Activated CD4-positive, alpha-beta memory T cell treated with anti-CD3 and anti-CD28 coated beads for 36 hours (primary cell): ENCODE measurements at places on chromosomes 13 and 19.
A peak's percentile ranks its signal among the peaks of the same experiment; 100 is the strongest.

DNA sequence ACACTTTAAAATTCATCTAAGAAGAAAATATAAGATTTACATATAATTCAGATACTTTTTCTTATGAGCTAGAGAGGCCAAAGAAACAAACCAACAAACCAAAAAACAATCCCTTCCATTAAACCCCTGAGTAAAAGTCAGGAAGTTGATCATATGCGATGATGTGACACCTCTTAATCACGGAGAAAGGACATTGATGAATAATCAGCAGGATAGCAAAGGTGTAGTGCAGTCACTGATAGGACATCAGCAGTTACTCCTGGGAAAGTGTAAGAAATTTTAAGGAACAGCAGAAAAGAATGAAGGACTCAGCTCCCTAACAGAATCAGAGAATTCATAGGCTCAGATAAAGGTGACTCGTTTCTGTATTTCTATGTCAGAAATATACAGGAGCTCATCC, 202.4 kb upstream of the EDNRB start:
- no peak for DNase-seq

GRCh38 chr13:59276436-59276835, 887.3 kb downstream of the DIAPH3 start:
- no peak for DNase-seq

DNA sequence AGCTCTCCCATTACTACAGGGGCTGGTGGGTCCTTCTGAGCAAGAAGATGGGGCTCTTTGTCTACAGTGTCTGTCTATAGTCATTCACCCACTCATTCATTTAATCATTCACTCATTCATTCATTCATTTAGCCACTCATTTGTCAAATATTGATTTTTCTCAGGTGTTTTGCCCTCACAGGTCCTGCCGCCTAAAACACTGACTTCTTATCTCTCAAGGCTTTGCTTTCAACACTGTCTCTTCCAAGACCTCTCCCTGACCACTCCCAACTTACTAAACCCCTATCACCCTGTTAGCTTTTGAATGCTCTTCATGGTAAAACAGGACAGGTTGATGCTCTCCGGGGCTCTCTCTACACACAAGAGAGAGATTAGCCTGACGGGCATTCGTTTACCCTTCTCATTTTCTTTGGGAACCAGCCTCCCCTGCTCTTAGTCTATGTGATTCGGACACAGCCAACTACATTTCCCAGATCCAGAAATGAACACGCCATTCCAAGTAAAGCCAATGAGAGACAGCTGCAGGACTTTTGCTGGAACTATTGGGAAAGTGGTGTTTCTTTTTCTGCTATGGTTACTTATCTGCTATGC, 22.7 kb downstream of the FAM187B start:
- DNase-seq = no peak

- no peak for DNase-seq
Measured at GRCh38 chr13:59203855-59204254, 959.9 kb downstream of the DIAPH3 start.

DNA sequence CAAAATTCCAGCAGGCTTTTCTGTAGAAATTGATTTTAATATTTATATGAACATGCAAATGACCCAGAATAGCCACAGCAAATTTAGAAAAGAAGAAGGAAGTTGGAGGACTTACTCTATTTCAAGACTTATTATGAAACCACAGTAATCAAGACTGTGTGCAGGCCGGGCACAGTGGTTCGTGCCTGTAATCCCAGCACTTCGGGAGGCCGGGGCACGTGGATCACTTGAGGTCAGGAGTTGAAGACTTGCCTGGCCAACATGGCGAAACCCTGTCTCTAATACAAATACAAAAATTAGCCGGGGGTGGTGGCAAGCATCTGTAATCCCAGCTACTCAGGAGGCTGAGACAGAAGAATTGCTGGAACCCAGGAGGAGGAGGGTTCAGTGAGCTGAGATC, 6.0 kb upstream of the FFAR2 start:
- no peak for DNase-seq

GRCh38 chr13:40597735-40598365, 68.6 kb downstream of the FOXO1 start:
- peak; percentile 24 for DNase-seq

GRCh38 chr19:7864690-7865074, 9.5 kb downstream of the PRR36 start:
- no peak for DNase-seq

DNA sequence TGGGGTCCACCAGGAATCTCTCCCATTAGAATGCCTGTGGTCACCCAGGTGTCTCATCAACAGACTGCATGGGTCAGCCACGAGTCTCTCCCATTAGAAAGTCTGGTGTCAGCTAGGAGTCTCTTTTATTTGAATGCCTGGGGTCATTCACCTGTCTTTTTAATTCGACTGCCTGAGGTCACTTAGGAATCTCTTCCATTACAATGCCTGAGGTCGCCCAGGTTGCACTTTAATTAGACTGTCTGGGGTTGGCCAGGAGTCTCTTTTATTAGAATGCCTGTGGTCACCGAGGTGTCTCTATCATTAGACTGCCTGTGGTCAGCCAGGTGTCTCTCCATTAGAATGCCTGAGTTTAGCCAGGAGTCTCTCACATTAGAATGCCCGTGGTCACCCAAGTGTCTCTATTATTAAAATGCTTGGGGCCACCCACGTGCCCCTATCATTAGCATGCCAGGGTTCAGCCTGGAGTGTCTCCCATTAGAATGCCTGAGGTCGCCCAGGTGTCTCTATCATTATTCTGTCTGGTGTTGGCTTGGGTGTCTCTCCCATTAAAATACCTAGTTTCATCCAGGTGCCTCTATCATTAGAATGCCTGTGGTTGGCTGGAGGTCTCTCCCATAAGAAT, 1474.3 kb downstream of the UQCRFS1 start:
- DNase-seq = no peak
